WTC11 (cell line): ENCODE measurements at places on chromosomes 6 and 20.

DNA sequence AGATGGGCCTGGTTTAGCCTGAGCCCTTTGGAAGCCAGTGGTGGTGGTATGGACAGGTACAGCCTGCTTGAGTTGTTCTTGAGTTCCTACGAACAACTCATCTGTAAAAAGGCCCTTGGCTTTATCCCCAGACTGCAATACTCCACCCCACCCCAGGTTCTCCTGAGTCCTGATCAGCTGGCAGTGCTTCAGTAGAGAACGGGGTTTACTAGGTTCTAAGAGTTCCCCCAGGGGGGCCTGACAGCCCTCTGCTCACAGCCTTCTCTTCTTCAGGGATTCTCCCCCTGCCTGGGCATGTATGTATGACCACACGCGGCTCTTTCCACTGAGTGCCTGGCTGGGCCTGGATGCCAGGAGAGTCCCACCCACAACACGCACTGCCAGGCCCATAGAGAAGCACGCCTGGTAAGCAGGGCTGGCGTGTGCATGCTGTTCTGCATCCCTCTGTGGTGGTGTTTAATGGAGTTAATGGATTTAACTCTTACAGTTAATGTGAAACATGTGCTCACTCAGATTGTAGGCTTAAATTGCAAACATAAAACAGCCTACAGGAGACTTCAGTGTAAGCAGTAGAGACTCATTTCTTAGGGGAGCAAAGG is 44.3 kb upstream of the SLC4A11 start:
- no peak for DNase-seq

- no peak for DNase-seq
Measured at GRCh38 chr20:57008217-57008616, 258.2 kb downstream of the BMP7 start.

DNA sequence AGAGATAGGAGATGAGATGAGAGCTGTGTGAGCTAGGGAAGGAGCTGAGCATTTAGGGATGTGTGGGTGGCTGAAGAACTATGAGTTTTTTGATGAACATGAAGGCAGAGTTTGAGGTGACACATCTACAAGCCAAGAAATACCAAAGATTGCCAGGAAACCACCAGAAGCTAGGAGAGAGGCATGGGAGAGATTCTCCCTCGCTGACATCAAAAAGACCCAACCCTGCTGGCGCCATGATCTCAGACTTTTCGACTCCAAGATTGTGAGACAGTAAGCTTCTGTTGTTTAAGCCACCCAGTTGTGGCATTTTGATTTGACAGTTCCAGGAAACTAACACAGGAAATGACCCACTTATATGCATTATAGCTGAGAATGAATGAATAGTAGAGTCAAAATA is 790.9 kb downstream of the TFAP2A start:
- DNase-seq: no peak

- no peak for DNase-seq
Measured at GRCh38 chr6:56364431-56364826, 117.0 kb upstream of the COL21A1 start.
